Posterior vena cava (tissue), 2 donors: ENCODE measurements at places on chromosomes 7 and 10. TPM values are rescaled to one million over a fixed set of nuclear protein-coding genes. Genes with fewer than 3 reads are reported as not detected.

MOGAT3 gene
- not detected for total RNA-seq

ZNF282 gene
- total RNA-seq, result 13.9 TPM

SRRM3 gene
- 5.2 TPM for total RNA-seq

PRRT4 gene
- 1.2 TPM for total RNA-seq

SPDYE2B gene
- total RNA-seq, result not detected
